Activated CD4-positive, alpha-beta T cell treated with anti-CD3 and anti-CD28 coated beads for 4 hours (primary cell): ENCODE measurements at places on chromosomes 3 and 15.
A peak's percentile ranks its signal among the peaks of the same experiment; 100 is the strongest.

DNA sequence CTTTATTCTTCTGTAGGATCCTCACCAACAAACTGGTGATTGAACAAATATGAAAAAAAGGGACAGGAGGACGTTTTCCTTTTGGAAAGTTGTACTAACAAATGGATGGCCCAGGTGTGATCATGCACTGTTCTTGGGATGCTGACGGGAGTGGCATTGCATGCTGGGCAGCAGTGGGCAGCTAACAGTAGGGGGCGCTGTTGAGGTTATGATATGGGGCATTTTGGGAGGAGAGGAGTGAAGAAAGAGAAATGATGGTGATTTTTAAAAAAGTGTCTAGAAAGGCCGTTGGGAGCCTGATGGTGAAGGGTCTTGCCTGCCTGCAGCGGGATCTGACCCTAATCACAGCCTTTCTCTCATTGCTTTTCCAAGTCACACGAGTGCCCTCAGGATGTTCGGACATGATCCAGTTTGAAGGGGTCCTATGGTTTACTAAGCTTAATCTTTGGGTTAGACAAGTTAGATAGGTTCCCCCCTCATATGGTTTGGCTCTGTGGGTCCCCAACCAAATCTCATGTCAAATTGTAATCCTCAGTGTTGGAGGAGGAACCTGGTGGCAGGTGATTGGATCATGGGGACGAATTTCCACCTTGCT is 46.2 kb upstream of the PRTG start:
- DNase-seq = peak; percentile 46

GRCh38 chr15:58777107-58777506 is 6.0 kb downstream of the MINDY2 start:
- DNase-seq = no peak

GRCh38 chr3:140359233-140359995 is 318.4 kb upstream of the TRIM42 start:
- DNase-seq = no peak

DNA sequence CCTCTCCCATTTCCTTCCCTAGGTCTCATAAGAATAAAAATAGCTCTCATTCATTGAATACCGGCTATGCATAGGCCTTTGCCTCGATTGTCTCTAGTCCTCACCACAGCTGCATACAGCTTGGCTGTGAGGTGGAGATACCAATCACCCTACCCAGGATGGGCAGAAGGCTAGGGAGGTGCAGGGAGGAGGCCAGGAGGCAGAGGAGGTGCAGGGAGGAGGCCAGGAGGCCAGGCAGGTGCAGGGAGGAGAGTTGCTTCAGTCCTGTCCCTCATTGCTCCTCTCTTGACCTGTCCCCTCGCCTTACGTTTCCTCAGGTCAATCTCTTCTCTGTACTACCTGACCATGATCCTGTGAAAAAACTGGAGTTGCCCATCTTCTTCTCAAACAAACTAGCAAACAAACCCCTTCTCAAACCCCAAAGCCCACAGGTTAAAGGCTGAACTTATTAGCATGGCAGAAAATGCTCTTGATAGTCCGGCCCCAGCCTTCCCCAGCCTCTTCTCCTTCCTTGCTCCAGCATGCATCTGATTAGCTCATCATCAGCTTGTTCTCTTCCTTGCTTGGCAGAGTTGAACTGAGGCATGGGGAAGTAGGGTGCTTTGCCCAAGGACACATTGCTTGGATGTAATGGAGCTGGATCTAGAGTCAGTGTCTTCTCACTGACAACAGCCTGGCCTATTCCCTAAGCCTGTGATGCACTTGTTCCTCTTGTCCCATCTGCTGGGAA is 15.8 kb downstream of the PODXL2 start:
- no peak for DNase-seq

GRCh38 chr3:189398656-189399055 is 226.9 kb downstream of the TPRG1 start:
- DNase-seq = no peak

DNA sequence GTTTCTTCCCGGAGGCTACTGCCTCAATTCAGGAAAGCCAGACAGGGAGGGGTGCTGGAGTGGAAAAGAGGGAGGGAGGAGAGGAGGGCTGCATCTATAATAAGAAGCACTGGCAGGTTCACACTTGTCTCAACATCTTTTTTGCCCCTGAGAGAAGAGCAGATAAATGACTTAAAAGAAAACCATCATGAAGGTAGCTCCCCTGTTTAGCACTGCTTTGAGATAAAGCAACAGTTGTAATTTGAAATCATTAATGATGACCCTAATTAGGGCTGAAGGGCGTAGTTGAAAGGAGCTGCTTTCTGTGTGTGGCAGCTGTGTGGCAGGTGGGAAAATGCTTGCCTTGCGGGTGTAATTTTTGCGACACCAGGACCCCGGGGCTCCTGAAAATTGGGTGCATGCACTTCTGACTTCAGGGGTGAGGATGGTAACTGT is 222.8 kb upstream of the IL12A start:
- DNase-seq = no peak

GRCh38 chr3:182606905-182607504 is 186.3 kb upstream of the ATP11B start:
- no peak for DNase-seq

- no peak for DNase-seq
These were observed 504.7 kb upstream of the PROK2 start for GRCh38 chr3:72289692-72290071.

GRCh38 chr15:56146756-56147155 is 96.9 kb downstream of the RFX7 start:
- DNase-seq = no peak

DNA sequence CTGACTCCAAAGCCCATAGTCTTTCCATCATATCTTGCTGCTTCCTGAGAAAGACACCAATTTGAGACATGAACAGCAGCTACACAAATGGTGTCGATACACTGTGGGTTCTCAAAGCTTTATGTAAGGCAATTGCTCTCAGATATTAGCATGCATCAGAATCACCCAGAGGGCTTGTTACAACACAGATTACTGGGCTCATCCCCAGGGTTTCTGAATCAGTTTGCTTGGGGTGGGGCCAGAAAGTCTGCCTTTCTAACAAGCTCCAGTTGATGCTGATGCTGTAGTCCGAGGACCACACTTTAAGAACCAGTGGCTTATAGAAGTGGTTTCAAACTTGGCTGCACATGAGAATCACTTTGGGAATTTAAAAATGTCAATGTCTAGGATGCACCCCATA is 86.5 kb downstream of the SEMA6D start:
- DNase-seq = no peak

- no peak for DNase-seq
These were observed 130.8 kb downstream of the SNRK start for GRCh38 chr3:43417133-43417532.

- DNase-seq = peak; percentile 69
These were observed 21.1 kb upstream of the ST6GAL1 start for GRCh38 chr3:186909078-186909853.

- no peak for DNase-seq
These were observed 530.7 kb downstream of the EPHB1 start for GRCh38 chr3:135325726-135326235.

DNA sequence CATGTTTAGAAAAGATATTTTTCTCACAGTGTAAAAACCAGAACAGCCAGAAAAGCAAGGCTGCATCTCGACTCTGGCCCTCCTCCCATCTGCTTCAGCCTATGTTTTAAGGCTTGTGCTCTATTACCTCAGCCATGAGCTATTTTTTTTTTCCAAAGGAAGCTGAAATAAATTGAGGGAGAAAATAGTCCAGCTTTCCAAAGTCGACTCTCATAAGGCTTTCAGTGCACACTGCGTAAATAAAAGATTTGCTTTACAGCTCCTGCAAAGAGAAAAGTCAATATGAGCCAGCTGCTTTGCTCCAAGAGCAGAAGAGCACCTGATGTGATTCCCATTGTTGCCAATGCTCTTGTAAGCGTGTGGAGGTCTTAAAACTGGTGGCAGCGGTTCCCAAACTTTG is 26.7 kb downstream of the SCG3 start:
- DNase-seq = no peak

- no peak for DNase-seq
These were observed 1.5 kb downstream of the CELF6 start for GRCh38 chr15:72318408-72318942.

DNA sequence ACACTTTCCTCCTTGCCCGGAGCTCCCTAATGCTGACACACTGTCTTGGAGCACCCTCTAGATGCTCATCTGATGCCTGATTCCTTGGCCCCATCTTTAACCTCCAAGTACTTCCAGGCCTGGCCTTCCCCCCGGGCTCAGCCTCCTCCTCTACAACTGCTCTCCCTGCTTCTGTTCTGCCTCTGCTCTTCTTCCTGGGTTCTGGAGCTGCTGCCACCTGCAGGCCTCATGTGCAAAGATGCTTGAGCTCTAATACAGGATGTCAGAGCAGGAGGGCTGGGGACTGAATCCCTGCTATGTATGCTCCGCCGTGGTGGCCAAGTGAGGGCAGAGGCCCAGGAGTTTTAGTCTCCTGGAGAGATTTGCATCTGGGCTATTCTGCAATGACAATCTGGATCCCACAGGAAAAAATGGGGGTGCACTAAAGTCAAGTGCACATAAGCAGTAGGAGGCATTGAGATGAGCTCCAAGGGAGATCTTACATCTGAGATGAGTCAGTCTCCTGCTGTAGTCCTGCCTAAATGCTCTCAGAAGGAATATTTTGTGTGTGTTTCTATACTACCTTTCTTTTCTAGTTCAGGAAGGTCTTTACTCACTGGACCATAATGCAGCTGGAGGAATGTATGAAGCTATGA is 296.3 kb downstream of the UACA start:
- peak; percentile 45 for DNase-seq

DNA sequence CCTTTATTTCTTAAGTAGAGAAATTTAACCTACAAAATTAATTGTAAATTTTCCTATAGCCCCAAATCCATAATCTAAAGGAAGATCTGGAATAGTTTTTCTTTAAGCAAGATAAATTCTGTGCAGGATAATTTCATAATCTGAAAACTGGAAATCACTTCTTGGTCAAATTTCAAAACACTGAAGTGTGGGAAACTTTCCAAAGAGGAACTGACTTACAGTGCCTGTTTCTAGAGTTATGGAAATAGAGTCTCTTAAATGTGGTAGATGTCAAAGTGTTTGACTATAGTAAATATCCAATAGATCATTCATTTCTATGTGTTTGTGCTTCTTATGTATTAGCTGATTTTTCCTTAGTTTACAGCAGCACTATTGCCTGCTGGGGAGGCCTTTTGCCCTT is 1.6 kb upstream of the P2RY13 start:
- DNase-seq = no peak

- DNase-seq = no peak
These were observed 995.5 kb downstream of the MCTP2 start for GRCh38 chr15:95226835-95227234.

- DNase-seq = no peak
These were observed 382 bp upstream of the POMGNT2 start for GRCh38 chr3:43106293-43106628.
